ENCODE measurements at places on chromosomes 16 and 17.
A peak's percentile ranks its signal among the peaks of the same experiment; 100 is the strongest.

DNA sequence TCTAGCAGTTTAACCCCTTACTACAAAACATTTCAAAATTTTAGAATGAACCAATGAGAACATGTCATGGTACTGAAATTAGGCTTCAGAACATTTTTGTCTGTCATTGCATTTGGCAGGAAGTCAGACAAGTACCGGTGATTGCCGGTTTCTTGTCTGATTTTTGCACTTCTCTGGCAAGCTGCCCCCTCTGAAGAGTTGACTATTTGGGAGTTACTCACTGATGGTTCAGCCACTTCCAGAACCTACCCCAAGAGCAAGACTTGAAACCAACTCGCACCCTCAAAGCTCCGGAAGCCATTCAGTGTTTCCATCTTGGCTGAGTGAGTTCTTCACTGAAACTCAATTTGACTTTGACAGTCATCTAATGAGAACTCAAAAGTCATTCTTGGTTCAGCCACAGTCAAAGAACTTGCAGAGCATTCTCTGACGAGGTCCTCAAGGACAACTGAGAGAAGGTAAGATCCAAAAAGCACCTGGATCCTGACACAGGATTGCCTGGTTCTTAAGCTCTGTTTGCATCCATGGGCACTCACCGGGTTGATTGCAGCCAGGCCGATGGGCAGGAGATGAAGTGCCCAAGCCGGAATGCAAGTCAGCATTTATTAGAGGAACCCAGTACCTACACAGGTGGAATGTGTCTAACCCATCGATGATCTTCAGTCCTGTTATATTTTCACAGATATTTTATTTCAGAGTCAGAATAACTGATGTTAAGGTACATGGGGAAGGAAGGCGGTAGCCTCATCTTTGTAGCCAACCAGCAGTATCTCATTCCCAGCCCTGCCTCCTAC is 93.6 kb downstream of the USP22 start:
- H3K27ac ChIP-seq: no peak overlapping the region
- H3K4me1 ChIP-seq: no peaks in the 10 kb centered on the region
- DNase-seq: no peak

DNA sequence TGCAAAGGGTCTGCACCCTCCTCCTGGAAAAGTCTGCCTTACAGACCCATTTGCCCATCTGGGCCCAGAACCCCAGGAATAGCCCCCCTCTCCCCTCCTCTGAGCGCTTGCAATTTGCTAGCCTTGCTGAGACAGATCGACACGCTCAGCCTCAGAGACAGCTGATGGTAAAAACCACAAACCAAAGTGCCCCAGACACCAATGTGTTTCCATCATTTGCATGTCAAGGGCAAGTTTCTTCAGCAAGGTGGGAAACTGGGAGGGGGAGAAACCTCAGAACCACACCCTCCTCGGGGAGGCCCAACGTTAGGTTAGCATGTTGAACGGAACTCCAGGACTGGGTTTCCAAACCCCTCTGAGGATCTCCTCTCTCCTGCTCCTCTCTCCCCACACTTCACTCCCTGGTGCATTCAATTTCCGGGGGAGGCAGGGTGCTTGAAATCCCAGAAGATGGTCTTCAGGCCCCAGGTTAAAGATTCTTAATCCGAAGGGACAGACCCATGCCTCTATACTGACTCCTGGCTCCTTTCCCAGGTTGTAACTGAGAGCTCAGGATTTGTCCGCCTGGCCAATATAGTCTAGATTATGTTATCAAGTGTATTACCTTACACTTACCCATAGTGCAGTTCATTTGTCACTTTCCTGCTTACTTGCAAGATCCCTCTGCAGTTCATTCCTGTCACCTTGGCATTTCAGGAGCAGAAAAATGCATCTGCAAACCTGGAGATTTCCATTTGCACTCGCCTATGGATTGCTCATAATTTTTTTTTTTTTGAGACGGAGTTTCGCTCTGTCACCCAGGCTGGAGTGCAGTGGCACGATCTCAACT is 1.3 kb upstream of the CUEDC1 start:
- peak overlapping the region; percentile 98 for H3K27ac ChIP-seq
- H3K4me3 ChIP-seq: no peak overlapping the region
- H3K36me3 ChIP-seq: no peaks in the 10 kb centered on the region
- peaks cover 29% of the 10 kb centered on the region for H3K4me1 ChIP-seq
- no peak for DNase-seq

DNA sequence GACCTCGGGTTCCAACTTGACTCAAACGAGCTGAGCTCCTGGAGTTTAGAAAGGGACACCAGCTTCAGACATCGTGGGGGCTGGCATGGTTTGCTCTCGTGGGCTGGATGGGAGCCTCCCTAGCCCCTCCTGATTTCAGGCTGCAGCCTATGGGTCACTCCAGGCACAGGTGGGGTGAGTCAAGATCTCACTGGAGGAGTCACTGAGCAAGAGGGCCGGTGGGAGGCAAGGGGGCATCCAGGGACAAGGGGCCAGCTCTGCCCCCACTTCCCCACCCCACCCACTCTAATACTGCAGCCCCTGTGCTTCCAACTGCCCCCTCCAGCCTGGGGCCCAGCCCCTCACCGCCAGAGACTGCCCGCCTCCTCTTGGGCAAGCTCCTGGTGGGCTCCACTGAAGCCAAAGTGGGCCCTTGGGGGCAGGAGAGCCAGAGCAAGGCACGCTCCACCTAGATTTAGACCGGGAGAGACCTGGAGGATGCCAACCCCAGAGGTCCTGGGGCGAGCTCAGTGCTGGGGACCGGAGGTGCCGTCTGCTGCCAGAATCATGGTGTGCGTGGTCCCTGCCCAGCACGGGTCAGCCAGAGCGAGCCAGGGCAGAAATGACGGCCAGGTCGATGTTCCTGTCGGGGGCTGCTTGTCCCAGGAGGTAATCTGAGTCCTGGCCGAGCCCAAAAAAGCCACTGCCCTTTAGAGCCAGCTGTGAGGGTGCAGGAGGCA is 6.4 kb downstream of the SLC16A3 start:
- H3K4me3 ChIP-seq: no peak overlapping the region
- peaks cover 98% of the 10 kb centered on the region for H3K4me1 ChIP-seq
- H3K36me3 ChIP-seq: peaks cover 31% of the 10 kb centered on the region
- peak overlapping the region; percentile 29 for H3K27ac ChIP-seq
- no peaks in the 10 kb centered on the region for H3K27me3 ChIP-seq

DNA sequence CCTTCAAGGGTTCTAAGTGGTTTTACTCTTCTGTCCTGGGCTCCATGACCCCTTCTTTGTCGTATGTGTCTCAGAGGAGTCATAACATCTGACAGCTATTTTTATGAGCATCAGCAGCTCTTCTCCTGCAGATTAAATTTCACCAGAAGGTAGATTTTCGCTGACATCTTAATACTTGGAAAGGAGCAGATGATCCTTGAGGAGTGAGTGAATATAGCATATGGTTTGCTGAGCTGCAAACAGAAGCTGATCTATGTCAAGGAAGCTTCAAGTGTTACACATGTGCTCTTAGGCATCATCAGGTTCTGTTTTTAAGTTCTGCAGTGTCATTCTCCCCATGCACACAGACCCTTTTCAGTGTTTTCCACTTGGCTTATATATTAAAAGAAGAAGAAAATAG is 49.2 kb upstream of the MYH2 start:
- no peak overlapping the region for H3K4me3 ChIP-seq
- no peaks in the 10 kb centered on the region for H3K36me3 ChIP-seq
- no peak overlapping the region for H3K27ac ChIP-seq
- no peaks in the 10 kb centered on the region for H3K4me1 ChIP-seq

- no peaks in the 10 kb centered on the region for H3K27me3 ChIP-seq
- H3K27ac ChIP-seq: no peak overlapping the region
- DNase-seq: no peak
- no peaks in the 10 kb centered on the region for H3K4me1 ChIP-seq
- H3K36me3 ChIP-seq: no peaks in the 10 kb centered on the region
These were observed 54.1 kb upstream of the BRD7 start for GRCh38 chr16:50422926-50423325.

DNA sequence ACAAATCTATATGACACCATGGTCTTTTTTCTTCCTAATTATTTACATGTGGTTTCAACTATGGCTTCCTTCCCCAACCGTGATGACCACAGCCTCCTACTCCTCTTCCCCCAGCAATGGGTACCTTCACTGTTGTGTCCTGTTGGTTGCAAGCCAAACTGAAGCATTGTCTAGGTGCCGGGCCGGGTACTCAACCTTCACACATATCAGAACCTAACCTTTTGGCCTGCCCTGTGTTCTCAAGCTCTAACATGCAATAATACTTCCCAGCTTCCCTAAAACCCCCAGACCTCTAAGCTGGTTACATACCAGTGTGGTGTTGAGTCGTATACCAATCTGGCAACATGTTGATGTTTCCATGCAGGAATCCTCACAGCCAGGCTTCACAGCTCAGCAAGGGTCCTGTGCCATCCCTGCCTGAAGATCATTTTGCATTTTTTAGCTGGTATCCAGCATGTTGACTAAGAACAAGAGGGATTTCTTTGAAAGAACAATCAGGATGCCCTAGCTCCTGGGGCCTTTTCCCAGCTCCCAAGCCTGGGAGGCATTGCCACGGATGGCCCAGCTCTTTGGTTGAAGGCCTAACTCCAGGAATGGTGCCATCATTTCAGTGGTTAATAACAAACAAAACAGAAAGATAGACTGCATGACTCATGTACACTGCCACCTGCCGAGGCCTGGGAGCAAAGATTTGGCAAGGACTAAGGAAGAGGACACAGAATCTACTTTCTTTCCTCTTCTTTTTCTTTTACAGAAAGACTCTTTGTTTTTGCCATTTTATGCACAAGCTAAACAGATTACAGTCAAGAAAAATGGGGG is 373.7 kb upstream of the SALL1 start:
- H3K4me1 ChIP-seq: no peaks in the 10 kb centered on the region
- H3K27me3 ChIP-seq: no peaks in the 10 kb centered on the region
- DNase-seq: no peak
- H3K27ac ChIP-seq: no peak overlapping the region

DNA sequence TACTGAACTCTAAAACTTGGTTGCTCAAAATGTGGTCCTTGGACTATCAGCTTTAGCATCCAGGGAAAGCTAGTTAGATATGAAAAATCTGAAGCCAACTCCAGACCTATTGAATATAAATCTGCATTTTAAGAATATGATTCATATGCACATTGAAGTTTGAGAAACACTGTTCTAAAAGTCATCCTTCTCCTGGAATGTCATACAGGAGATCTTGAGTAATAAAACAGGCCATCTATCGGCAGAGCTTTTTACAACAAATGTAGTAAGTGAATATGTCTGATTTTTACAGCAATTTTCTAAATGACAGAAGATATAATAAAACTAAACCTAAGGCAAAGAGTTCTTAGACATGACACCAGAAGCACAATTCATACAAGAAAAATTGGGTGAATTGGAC is 140.4 kb downstream of the PMP22 start:
- no peak overlapping the region for H3K27ac ChIP-seq
- no peak overlapping the region for H3K4me3 ChIP-seq
- H3K27me3 ChIP-seq: peaks cover 89% of the 10 kb centered on the region
- no peaks in the 10 kb centered on the region for H3K36me3 ChIP-seq
- H3K4me1 ChIP-seq: no peaks in the 10 kb centered on the region

- H3K4me1 ChIP-seq: peaks cover 30% of the 10 kb centered on the region
These were observed 18.0 kb downstream of the PLCD3 start for GRCh38 chr17:45114117-45114932.

GRCh38 chr17:9256751-9257629 is 235.7 kb downstream of the NTN1 start:
- no peak for DNase-seq
- no peaks in the 10 kb centered on the region for H3K27me3 ChIP-seq
- peaks cover 31% of the 10 kb centered on the region for H3K4me1 ChIP-seq
- H3K27ac ChIP-seq: peak overlapping the region; percentile 21

DNA sequence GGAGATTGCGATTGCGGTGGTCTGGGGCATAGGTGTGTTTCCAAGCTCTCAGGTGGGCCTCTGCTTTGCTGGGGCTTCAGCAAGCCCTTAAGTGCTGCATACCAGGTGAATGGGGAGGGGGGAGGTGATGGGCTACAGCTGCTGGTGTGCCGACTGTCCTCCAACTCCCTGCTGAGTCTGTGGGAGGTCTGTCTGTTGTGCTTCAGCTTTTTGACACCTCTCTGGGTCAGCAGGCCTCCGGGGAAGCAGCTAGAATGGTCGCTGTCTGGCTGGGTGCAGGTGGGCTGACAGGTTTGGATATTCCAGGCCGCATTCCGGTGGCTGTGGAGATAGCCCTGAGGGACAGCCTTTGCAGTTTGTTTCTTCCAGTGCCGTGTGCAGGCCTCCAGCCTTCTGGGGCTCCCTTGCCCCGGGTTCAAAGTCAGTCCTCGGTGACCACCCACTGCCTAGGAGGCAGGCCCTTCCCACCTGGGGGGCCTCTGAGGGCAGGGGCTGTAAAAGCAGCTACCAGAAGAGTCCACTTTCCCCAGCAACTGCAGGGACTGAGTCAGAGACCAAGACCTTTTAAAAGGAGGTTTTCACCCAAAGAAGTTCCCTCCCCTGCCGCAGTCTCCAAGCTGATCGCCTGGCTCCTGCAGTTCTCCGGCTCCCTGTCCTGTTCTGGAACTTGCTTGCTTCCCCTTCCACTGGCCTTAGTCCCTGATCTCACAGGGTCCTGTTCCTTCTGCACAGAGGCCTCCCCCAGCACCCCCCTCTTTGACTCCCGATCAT is 2.0 kb upstream of the TTYH2 start:
- H3K4me1 ChIP-seq: peaks cover 56% of the 10 kb centered on the region
- H3K27me3 ChIP-seq: no peaks in the 10 kb centered on the region
- DNase-seq: no peak
- H3K36me3 ChIP-seq: peaks cover 6% of the 10 kb centered on the region
- peak overlapping the region; percentile 88 for H3K27ac ChIP-seq

- H3K4me1 ChIP-seq: peaks cover 65% of the 10 kb centered on the region
- DNase-seq: no peak
These were observed at the start of gene BCKDK for GRCh38 chr16:31108035-31108793. BCKDK (plus strand) TSS chr16:31108386; CDS start chr16:31109224, 838 bp downstream.

DNA sequence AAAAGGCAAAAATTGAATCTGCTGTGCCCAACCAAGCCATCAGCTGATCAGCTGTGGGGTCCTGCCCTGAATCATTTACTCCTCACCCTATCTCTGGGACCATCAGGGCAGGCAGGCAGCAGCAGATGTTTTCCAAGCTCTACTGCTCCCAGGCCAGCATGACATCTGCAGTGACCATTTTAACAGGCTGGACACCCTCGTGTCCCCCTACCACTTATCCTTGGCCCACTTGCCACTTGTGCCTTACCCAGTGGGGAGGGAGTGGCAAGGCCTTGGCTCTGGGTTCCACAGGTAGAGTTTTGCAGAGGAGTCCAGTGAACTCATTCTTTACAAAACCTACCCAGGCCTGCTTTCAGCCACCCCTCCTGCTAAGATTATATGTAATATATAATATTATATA is 12.0 kb upstream of the CA4 start:
- no peak for DNase-seq
- no peaks in the 10 kb centered on the region for H3K36me3 ChIP-seq
- H3K4me1 ChIP-seq: peaks cover 30% of the 10 kb centered on the region
- H3K4me3 ChIP-seq: no peak overlapping the region
